ENCODE measurements at places on chromosomes 1 and 21.
A peak's percentile ranks its signal among the peaks of the same experiment; 100 is the strongest.

- no peak for DNase-seq
Measured at GRCh38 chr1:81340239-81340638, 460.5 kb upstream of the ADGRL2 start.

DNA sequence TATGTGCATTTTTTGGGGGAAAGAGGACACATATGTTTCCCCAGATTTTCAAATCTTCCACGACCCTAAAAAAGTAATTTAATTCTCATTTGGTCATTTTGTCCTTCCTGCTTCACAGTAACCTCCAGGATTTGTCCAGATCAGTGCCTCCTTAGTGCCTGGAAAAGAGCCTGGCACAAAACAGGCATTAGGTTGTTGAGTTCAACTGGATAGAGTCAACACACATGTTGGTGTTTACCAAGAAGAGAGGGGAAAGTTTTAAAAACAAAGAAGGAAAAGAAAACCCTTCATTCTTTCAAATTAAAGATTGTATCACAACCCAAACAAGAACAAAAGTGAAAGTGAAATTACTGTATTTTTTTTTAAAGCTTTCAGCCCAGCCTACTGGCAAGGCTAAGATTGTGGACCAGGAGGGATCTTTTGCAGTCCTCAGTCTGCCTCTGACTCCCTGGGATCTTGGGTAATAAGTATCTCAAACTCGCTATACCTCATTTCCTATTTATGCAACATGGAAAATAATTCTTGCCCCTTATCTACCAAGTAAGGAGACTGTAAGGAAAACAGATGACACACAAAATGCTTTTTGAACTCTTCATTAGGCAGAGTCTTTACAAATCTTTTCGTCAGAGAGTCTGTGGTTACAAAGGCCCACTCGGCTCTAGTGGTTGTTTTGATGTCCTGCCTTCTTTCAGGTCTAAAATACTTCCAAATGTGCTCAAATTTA, 57.8 kb downstream of the ZNF281 start:
- DNase-seq = peak; percentile 8

GRCh38 chr1:229280921-229281320, 10.0 kb downstream of the RAB4A start:
- no peak for DNase-seq

DNA sequence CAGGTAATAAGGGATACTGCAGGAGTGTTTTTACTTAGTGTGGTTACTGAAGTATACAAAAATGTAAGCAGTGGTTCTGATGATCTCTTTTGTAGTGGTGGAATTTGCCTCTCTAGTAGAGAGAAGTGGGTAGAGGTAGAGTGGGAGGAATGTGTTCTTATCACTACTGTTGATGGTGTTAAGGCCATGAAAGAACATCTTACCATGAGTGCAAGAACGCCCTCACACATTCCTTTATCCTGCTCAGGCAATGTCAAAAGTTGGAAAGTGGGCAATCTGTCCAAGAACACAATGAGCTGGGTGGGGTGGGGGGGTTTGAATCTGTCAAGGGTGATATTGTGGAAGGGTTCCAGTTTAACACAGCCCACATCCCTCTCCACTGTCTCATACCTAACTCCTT, 78.6 kb downstream of the TTLL7 start:
- no peak for DNase-seq

Data from stimulated activated CD4-positive, alpha-beta T cell treated with anti-CD3 and anti-CD28 coated beads, Interleukin-4, amount 100 ng/mL, for 24 hours (primary cell).